Body of pancreas (tissue), 4 donors: ENCODE measurements at places on chromosomes 3 and 15. TPM values are rescaled to one million over a fixed set of nuclear protein-coding genes. Genes with fewer than 3 reads are reported as not detected.

GRCh38 chr3:43307649-43308048 lies 21.3 kb downstream of the SNRK start:
- no peak for DNase-seq

DNA sequence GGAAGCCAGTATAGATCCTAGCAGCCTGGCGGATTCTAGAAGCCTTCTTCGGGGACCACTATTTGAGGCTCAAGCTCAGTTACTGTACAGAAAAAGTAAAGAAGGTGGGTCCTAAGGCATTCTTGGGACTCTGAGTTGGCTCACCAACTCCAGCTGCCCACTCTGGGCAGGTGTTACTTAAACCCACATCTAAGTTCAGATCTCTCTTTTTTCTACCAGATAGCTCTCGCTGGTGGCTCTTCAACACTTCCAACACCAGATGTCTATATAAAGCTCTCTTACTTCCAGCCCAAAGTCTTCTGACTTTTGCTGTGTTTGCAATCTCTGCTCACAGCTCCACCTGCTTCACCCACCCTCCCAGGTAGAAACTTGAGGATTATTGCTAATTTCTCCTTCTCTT lies 232.8 kb upstream of the TPRG1 start:
- DNase-seq: no peak

DNA sequence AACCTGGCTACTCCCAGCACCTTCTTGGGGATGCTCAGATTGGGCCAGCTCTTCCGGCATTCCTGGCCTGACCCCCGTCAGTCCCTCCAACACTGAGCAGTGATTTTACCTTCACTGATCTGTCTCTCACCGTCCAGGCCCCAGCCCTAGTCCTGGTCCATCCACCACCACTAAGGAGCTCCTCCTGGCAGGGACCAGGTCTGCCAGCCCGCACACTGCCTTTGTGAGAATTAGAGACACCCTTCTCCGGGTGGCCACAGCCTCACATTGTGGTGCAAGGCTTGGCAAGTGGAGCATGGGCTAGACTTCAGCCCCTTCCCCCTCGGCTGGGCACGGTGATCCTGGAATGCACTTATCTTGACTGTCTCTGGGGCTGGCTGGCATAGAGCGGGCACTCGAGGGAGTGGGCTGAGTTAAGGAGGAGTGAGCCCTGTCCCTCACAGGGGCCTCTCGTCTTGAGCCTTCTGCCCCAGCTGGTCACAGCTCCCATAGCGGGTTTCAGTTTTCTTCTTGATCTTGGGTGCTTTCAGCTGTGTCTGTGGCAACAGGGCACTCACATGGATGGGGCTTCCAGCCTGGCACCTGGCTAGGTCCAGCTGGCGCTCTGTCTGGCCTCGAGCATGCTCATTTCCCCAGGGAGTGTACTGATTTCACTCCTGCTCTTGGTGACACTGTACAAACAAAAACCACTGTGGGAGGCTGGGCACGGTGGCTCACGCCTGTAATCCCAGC lies 53.9 kb downstream of the LINGO1 start:
- DNase-seq: no peak

The MYRIP gene
- total RNA-seq: 12.5 TPM

DNA sequence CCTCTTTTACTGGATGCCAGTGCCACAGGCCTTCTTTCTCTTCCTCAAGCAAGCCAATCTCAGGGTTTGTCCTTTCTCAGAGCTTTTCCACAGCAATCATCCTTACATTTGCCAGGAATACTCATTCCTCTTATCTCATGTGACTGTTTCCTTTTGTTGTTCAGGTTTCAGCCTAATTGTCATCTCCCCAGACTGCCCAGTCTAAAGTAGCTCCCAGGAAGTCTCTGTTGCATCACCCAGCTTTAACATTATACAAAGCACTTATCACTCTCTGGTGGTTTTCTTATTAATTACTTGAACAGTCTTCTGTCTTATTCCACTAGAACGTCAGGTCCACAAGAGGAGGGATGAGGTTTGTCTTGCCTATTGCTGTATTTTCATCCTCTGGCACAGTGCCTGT lies 65.8 kb downstream of the CADPS start:
- no peak for DNase-seq

The SCN5A gene
- 0.26 TPM for total RNA-seq
